ENCODE measurements at places on chromosomes 2 and 18.

GRCh38 chr2:216596236-216596979 is 36.8 kb upstream of the IGFBP2 start:
- peak; percentile 51 for DNase-seq

GRCh38 chr18:76382275-76382674 is 112.8 kb downstream of the ZNF516 start:
- no peak for DNase-seq

GRCh38 chr2:109498906-109499305 is 114.9 kb downstream of the SEPTIN10 start:
- no peak for DNase-seq

- no peak for DNase-seq
Observed at GRCh38 chr18:51537487-51537886, 340.0 kb upstream of the MEX3C start.

DNA sequence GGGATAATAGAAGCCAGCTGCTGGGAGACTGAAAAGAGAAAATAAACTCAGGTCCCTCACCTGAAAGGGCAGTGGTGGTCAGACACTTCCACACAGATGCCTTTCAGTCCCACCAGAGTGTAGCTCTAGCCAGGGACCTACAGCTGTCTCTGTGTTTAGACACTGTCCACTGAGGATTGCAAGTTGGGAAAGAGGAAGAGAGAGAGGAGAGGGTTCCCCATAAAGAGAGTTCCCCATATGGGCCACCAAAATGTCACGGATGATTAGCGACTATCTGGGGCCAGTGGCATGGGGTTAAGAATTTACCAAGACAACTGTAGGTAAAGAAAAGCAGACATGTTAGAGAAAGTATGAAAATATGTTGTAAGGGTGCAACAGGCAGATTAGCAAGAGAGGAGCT is 36.7 kb upstream of the SKA1 start:
- DNase-seq: no peak

- DNase-seq: no peak
Observed at GRCh38 chr2:235365743-235366142, 128.1 kb upstream of the AGAP1 start.
